ENCODE measurements at places on chromosomes 13 and 19. TPM values are rescaled to one million over a fixed set of nuclear protein-coding genes. Genes with fewer than 3 reads are reported as not detected.
A peak's percentile ranks its signal among the peaks of the same experiment; 100 is the strongest.

Gene WDR87
- total RNA-seq: not detected

Gene GFY
- not detected for total RNA-seq

DNA sequence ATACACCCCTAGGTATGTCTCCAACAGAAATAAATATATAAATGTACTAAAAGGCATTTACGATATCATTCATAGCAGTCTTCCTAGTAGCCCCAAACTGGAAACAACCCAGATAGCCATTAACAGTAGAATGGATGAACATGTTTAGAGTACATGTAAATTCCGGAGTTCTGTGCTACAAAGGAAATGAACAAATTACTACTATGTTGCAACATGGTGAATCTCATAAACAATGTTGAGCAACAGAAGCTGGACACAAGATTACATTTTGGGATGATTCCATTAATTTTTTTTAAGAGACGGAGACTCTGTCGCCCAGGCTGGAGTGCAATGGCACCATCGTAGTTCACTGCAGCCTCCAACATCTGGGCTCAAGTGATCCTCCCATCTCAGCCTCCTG is 5.9 kb upstream of the SLC7A10 start:
- DNase-seq: no peak

DNA sequence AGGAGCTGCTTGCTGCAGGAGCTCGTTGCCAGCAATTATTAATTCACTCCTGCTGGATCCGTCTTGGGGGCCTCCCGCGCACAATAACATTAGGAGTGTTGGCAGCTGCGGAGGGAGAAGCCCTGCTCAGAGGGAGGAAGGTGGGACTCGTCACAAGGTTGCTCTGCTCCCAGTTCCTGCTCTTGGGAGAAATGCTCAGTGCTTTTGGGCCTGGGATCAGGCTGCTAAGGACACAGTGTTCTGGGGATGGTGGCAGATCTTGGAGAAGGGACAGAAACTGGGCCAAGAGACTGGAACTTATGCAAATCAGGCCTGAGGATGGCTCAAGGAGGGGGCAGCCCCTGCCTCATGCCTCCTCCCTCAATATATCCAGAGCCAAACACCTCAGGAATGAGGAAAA is 78.9 kb upstream of the OLFM4 start:
- no peak for DNase-seq

DNA sequence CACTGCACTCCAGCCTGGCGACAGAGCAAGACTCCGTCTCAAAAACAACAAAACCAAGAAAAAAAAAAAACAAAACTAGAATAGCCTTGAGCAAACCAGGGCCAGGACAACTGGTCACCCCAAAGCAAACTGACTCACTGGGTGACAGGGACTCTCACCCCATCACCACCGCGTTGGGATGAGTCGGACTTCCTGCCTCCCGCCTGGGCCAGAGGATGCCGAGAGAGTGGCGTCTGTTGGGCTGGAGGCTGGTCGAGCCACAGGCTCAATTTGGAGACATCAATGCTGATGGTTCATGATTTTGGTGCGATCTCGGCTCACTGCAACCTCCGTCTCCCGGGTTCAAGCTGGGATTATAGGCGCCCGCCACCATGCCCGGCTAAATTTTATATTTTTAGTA is 11.6 kb downstream of the TMPRSS9 start:
- peak; percentile 84 for DNase-seq

Data from RPMI7951 (cell line).